ENCODE measurements at places on chromosomes 1 and 21.
A peak's percentile ranks its signal among the peaks of the same experiment; 100 is the strongest.

DNA sequence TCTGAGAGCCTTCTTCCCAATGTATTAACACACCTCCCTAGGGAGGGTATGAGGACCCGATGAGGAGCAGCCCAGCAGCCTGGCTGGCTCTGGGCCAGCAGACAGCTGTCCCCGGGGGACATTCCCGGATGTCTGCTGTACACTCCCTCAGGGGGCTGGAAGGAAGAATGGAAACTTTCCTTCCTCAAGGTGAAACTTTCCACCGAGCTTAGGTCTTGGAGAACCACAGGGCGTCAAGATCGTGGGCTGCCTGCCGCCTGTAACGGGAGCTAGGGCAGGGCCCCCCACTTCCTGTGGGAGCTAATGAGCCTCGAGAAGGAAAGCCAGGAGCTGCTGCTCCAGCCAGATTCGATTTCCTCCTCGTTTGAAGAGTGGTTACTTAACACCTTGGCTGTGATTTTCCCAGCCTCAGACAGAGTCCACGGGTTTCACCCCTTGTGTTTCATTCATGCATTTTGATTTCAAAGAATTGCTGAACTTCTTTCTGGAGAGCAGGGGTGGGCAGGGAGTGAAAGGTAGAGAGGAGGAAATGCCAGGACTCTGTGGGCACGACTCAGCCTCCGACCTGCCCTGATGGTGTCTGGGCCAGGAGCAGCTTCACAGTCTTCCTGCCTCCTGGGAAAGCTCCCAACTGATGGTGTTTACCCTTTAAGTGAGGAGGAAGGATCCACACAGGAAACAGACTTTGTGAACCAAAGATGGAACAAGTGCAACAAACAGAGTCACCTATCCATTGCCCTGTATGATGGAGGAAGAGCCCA is 29.7 kb downstream of the UBE2T start:
- H3K36me3 ChIP-seq: no peaks in the 10 kb centered on the region
- peaks cover 2% of the 10 kb centered on the region for H3K4me1 ChIP-seq
- H3K27ac ChIP-seq: no peak overlapping the region
- no peak for DNase-seq
- no peak overlapping the region for H3K4me3 ChIP-seq
- peaks cover 12% of the 10 kb centered on the region for H3K27me3 ChIP-seq

DNA sequence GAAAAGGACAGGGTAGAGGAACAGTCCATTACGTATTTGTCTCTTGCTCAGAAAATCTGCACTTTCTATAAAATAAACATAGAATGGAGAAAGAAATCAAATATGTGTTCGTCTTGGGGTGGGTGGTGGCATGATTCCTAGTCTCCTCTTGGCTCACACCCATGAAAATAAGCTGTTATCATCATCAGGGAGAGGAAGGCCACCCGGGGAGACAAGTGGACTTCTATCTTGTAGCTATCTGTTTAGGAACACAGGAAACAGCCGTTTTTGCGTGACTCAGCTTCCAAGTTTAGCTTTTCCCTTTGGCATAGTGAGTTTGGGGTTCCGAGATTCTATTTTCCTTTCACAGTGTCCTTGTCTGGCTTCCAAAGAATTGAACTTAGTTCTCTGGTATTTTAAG is 622.3 kb downstream of the PTPRU start:
- no peak overlapping the region for H3K27ac ChIP-seq
- H3K4me3 ChIP-seq: no peak overlapping the region
- H3K36me3 ChIP-seq: no peaks in the 10 kb centered on the region
- DNase-seq: no peak
- H3K4me1 ChIP-seq: no peaks in the 10 kb centered on the region

DNA sequence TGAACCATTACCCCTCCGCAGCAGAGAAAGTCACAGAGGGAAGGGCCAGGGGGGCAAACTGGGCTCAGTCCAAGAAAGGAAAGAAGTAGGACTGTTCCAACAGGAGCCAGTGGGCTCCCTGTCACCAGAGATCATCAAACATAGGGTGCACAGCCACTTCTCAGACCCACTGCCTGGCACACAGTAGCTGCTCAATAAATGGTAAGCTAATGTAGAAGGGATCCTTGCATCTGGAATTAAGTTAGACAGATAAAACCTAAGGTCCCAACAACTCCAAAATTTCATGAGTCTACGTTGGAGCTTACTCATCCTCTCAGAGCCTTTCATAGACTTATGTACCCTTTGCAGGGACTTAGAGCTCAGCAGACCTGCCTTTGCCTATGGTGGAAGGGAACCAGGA is 3.5 kb downstream of the BLACAT1 start:
- H3K27me3 ChIP-seq: peaks cover 46% of the 10 kb centered on the region
- no peaks in the 10 kb centered on the region for H3K36me3 ChIP-seq
- peaks cover 10% of the 10 kb centered on the region for H3K4me1 ChIP-seq
- H3K27ac ChIP-seq: no peak overlapping the region

DNA sequence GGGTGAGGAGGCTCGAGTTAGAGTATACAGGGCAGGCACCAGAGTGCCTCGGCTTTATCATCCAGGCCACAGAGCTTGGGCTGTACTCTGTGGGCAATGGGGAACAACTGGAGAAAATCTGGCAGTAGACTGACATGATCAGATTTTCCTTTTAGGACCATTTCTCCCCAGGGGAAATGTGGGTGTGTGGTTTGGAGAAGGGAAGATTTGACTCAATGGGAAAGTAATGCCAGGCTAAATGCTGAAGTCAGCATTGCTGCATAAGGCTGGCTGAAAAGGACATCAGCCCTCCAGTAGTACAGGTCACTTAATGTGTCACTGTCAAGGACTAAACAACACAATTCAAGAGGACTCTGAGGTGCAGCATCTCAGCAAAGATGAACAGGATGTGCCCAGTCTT is 5.0 kb downstream of the FYB2 start:
- H3K27me3 ChIP-seq: peaks cover 34% of the 10 kb centered on the region
- H3K4me3 ChIP-seq: no peak overlapping the region
- no peaks in the 10 kb centered on the region for H3K36me3 ChIP-seq
- H3K4me1 ChIP-seq: no peaks in the 10 kb centered on the region
- H3K27ac ChIP-seq: peak overlapping the region; percentile 74
- DNase-seq: no peak

DNA sequence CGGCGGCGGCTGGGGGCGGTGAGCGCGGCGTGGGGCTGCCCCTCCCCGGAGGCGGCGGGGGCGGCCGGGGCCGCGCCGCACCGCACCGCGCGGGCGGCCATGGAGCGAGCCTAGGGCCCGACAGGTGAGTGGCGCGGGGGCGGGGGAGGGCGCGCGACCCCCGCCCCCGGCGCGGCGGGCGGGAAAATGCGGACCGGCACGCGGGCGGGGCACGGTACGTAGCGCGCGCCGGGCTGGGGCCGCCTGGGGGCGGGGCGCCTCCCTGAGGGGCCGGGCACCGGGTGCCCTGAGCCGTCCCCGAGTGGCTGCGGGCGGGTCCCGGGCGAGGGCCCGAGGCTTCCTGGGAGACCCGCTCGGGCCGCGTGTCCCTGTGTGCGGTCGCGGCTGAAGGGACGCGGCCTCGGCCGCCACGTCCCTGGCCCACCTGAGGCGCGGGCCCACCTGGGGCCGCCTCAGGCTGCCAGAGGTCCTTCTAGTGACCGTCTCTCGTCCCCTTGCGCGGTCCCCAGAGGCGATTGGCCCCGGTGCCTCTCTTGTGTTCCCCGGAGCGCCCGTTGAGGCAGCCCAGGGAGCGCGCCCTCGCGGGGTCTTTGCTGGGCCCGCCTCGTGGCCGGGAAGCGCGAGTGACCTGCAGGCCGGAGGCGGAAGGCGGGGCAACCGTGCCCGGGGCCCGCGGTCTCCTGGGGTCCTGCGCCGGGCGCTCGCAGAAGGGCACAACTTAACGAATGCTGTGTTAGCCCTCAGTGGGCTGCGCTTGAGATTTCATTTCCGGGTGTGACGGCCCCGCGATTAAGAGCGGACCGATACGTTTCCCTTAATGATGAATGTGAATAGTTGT is 500 bp downstream of the FAM20B start:
- H3K4me3 ChIP-seq: peak overlapping the region; percentile 93
- H3K36me3 ChIP-seq: no peaks in the 10 kb centered on the region
- peak; percentile 78 for DNase-seq
- peak overlapping the region; percentile 85 for H3K27ac ChIP-seq

DNA sequence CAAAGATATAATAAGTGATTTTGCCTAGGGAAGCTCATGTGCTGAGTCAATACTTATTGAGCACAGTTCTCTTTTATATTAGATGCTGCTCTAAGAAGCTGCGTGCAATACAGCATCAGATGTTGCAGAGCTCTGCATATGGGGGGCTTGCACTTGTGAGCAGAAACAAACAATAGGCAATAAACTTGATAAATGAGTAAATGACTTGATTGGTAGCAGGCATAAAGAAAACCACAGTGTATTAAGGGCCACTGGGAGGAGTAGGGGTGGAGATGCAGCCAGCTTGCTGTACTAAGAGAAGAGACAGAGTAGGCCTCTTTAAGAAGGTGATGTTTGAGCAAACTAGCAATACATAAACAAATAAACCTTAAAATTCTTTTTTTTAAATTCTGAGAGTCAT is 598.5 kb upstream of the ADAMTS5 start:
- no peak overlapping the region for H3K4me3 ChIP-seq
- DNase-seq: no peak
- H3K27me3 ChIP-seq: no peaks in the 10 kb centered on the region
- H3K27ac ChIP-seq: no peak overlapping the region

GRCh38 chr21:28971171-28971570 is 21.5 kb downstream of the LTN1 start:
- no peak overlapping the region for H3K4me3 ChIP-seq
- H3K4me1 ChIP-seq: peaks cover 18% of the 10 kb centered on the region
- H3K27me3 ChIP-seq: no peaks in the 10 kb centered on the region
- peaks cover 11% of the 10 kb centered on the region for H3K36me3 ChIP-seq

- H3K36me3 ChIP-seq: peaks cover 6% of the 10 kb centered on the region
- H3K4me1 ChIP-seq: peaks cover 2% of the 10 kb centered on the region
- H3K4me3 ChIP-seq: no peak overlapping the region
- H3K27me3 ChIP-seq: no peaks in the 10 kb centered on the region
- H3K27ac ChIP-seq: no peak overlapping the region
- DNase-seq: no peak
Observed at GRCh38 chr21:34559089-34559631, 47.1 kb upstream of the KCNE1 start.

- H3K27ac ChIP-seq: no peak overlapping the region
- no peaks in the 10 kb centered on the region for H3K4me1 ChIP-seq
- no peaks in the 10 kb centered on the region for H3K36me3 ChIP-seq
Observed at GRCh38 chr1:213686983-213687382, 300.8 kb upstream of the PROX1 start.

- no peaks in the 10 kb centered on the region for H3K36me3 ChIP-seq
- H3K27me3 ChIP-seq: no peaks in the 10 kb centered on the region
- H3K4me1 ChIP-seq: no peaks in the 10 kb centered on the region
- no peak overlapping the region for H3K27ac ChIP-seq
- no peak overlapping the region for H3K4me3 ChIP-seq
Observed at GRCh38 chr21:21955204-21955603, 957.0 kb downstream of the NCAM2 start.

DNA sequence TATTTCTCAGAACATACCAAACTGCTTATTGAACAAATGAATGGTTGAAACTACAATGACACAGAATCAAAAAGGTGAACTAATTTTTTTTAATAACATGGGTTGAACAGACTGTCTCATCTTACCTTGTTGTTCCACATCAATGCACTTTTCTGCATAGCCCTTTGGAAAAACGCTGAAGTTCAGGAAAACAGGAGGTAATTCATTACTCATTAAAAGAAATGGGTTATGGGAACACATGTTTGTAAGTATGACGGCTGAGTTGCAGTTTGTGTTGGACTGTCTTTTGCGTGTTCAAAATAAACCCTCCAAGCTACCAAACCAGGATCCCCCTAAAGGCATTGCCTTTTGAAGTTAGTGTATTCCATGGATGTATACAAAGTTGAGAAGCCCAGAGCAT is 514.9 kb upstream of the PKN2 start:
- no peak overlapping the region for H3K4me3 ChIP-seq
- no peak overlapping the region for H3K27ac ChIP-seq
- DNase-seq: no peak

GRCh38 chr1:240499012-240499411 is 112.9 kb downstream of the GREM2 start:
- H3K4me1 ChIP-seq: no peaks in the 10 kb centered on the region
- H3K27ac ChIP-seq: no peak overlapping the region
- no peaks in the 10 kb centered on the region for H3K36me3 ChIP-seq
- DNase-seq: no peak

DNA sequence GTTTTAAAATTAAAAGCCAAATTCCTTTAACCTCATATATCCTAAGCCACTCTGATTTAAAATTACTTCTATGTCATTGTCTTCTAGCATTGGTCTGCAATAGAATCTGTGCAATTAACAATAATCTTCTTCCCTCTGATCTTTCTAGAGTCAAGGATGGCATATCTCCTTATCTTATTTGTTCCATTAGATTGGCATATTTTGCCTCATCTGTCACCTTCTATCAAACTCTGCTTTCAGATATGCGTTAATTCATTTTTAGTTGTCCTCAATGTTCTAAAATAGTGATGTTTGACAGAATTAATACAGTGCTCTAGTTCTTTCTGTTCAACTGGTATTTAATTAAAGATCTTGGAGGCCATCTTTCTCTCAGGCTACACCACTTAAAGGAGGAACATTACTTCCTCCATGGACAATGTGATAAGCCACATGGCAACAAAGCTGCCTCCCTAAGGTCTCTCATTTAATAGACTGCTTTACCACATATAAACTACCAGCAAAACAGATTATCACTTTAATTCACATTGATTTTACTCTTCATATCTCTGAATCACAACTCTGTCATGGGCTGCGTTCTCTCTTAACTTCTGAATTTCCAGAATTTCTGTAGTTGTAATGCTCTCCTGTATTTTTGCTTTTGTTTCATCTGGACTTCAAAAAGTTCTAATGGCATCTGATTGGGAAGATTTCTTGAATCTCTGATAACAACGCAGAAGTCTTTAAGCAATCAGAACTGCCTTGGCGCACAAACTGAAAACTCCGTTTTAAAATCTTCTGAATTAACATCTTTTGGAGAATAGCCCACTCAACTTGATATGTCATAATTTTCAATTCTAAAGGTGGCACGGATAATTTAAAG is 2.8 kb downstream of the NRIP1 start:
- peak overlapping the region; percentile 91 for H3K27ac ChIP-seq
- H3K4me1 ChIP-seq: peaks cover 61% of the 10 kb centered on the region
- DNase-seq: no peak
- no peaks in the 10 kb centered on the region for H3K27me3 ChIP-seq
- H3K36me3 ChIP-seq: no peaks in the 10 kb centered on the region
- H3K4me3 ChIP-seq: peak overlapping the region; percentile 83

GRCh38 chr1:185566995-185567394 is 167.2 kb upstream of the HMCN1 start:
- no peaks in the 10 kb centered on the region for H3K27me3 ChIP-seq
- peak; percentile 55 for DNase-seq
- peak overlapping the region; percentile 49 for H3K4me3 ChIP-seq
- peaks cover 30% of the 10 kb centered on the region for H3K4me1 ChIP-seq

- H3K36me3 ChIP-seq: no peaks in the 10 kb centered on the region
- peaks cover 4% of the 10 kb centered on the region for H3K27me3 ChIP-seq
- DNase-seq: no peak
- no peak overlapping the region for H3K4me3 ChIP-seq
- no peaks in the 10 kb centered on the region for H3K4me1 ChIP-seq
Observed at GRCh38 chr1:38125016-38125415, 78.4 kb upstream of the POU3F1 start.
